ENCODE measurements at places on chromosomes 11 and 22. TPM values are rescaled to one million over a fixed set of nuclear protein-coding genes. Genes with fewer than 3 reads are reported as not detected.

The SAA4 gene
- not detected for total RNA-seq

The OTOG gene
- total RNA-seq: not detected

DNA sequence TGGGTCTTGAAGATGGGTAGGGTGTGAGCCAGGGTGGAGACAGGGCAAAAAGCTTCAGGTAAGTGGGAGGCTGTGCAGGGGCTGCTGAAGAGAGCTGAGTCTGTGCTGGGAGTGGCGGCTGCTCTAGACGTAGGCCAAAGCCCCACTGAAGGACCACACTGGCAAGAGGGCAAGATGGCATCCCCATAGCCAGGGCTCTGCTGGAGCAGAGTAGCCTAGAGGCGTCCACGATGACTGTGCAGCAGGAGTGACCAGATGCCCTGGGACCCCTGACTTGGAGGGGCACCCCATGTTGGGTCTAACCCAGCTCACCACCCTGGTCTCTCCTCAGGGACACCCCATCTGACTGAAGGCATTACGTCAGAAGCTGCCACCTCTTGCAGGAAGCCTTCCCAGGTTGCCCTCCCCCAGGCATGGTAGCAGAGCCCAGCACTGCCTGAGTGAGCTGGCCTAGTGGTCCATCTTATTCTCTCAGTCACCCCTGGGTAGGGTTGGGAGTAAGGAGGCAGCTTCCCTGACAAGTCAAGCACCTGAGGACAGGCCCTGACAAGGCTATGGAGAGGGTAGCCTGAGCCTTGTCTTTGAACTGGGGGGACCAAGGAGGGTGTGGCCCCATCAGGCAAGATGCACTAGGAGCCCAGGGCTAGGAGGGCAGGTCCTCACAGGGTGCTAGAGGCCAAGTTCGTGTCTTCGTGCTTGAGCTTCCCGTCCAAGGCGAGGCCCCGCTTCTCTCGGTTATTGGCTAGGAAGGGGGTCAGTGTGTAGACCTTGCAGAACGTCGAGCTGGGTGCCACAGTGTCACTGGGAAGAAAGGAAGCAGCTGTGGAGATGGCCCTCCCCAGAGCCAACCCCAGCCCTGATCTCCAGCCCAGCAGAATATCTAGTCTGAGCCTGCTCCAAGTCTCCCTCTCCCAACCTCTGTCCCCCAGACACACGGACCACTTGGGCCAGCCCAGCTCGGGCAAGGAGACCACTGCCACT is 33.1 kb downstream of the TPBGL start:
- peaks cover 14% of the 10 kb centered on the region for H3K36me3 ChIP-seq
- H3K27ac ChIP-seq: peak overlapping the region; percentile 88
- DNase-seq: no peak
- no peak overlapping the region for H3K4me3 ChIP-seq
- H3K27me3 ChIP-seq: no peaks in the 10 kb centered on the region
- peaks cover 50% of the 10 kb centered on the region for H3K4me1 ChIP-seq

The DRICH1 gene
- total RNA-seq: 0.36 TPM

GRCh38 chr11:10287140-10287539 is 6.9 kb downstream of the SBF2 start:
- no peak overlapping the region for H3K27ac ChIP-seq
- peaks cover 7% of the 10 kb centered on the region for H3K4me1 ChIP-seq
- H3K27me3 ChIP-seq: no peaks in the 10 kb centered on the region
- no peaks in the 10 kb centered on the region for H3K36me3 ChIP-seq
- no peak overlapping the region for H3K4me3 ChIP-seq

The MUC2 gene
- not detected for total RNA-seq

The CCDC81 gene
- 0.81 TPM for total RNA-seq

DNA sequence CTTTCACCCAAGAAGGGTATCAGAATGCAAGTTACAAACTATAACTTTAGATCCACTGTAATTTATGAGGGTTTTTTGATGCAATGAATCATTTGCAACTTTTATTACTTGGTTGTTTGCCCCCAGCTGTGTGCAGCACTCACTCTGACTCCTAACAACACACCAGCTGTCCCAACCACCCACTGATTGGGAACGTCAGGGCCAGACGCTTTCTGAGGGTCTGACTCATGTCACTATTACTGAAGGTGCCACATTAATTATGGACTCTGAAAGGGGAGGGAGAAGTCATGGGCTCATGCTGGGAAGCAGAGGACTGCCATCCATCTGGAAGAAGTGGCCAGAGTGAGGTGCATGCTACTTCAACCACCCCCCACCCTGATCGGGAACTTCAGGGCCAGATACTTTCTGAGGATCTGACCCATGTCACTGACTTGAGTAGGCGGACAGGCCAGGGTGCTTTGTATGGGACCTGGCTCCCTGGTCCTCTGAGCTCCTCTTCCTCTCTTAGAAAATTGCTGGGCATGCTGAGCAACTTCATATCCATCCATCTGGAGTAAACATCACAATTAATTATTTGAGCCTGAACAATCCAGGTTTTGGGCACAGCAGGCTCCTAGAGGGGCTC is 44.9 kb upstream of the DRD2 start:
- H3K4me3 ChIP-seq: no peak overlapping the region
- no peak overlapping the region for H3K27ac ChIP-seq
- H3K27me3 ChIP-seq: peaks cover 14% of the 10 kb centered on the region
- no peak for DNase-seq
